ENCODE measurements at places on chromosomes 13 and 19.
A peak's percentile ranks its signal among the peaks of the same experiment; 100 is the strongest.

DNA sequence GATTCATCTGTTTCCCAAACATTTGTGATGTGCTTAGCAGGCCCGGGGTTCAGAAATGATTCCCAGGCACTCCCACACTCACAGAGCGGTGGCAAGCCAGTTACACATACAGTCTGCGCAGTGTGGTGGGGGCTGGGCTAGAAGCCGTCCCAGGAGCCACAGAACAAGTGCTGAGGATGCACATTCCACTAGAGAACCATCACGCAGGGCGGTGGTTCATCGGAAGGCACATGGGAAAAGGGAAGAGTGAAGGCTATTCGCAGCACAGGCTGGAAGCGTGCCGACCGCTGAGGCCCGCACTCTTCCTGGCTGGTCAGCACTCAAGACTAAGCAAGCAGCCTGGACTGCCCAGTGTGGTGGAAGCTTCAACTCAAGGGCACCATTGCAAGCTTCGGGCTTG, 126.3 kb upstream of the SLC7A1 start:
- DNase-seq, result no peak

DNA sequence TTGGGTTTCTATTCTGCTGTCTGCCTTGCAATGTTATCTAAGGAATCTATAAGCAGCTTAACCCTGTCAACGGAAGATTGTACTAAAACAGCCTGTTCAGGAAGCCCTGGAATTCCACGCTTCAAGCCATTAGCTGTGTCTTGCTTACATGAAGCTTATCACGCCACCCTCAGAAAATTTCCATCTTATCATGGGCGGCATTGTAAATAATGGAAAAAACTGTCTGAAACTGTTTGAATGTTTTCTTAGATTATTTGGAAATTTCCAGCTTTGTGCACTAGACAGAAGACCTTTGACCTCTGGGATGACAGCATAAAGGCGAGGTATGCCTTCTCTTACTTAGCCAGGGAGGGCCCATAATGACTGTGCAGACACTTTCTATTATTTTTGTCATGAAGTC, 319.7 kb downstream of the KCNRG start:
- DNase-seq, result no peak

DNA sequence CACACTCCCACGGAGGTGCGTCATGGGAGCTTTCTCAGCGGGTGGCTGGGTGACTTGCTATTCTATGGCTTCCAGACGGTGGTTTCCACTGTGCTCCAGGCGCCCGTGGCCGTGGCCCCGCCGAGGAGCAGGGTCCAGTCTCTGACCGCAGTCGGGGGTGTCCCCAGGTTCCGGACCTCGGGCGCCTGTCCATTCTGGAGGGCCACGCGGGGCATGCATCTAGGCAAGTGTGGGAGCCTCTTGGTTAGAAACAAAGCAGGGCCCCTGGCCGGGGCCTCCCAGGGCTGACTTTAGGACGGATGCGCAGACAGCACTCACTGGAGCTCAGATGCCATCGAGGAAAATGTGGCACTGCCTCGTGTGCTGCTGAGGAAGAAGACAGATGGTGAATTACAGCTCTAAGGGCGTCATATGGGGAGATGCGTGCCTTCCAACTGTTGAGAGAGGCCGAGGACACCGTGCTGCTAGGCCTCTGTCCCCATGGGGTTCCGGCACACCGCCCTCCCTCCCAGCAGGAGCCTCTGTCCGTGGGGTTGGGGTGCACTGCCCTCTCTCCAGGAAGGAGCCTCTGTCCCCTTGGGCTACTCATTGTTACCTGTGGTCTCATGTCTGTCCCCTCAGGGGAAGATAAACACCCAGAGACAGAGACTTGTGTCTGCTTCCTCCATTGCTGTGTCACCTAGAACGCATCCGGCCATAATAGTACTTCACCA, 38.1 kb downstream of the TMEM255B start:
- DNase-seq, result no peak

- DNase-seq, result no peak
Measured at GRCh38 chr19:2841855-2842574, 740 bp downstream of the ZNF555 start.

DNA sequence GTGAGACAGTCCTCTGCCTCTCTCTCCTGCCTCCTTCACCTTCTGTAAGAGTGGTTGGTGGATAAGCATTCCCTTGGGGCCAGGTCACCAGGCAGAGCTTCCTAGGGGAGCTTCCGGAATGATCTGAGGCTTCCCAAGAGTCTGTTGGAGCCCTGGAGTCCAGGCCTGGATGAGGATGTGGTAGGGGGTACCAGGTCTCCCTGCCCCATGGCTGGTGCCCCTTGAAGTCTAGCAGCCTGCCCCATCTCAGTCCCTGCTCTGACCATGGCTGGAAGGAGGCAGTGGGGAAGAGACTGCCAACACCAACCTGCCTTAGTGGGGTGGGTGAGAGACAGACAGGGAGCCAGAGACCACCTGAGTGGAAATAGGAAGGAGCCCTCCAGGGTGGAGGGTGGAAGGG, 1316.9 kb downstream of the UQCRFS1 start:
- DNase-seq, result no peak

DNA sequence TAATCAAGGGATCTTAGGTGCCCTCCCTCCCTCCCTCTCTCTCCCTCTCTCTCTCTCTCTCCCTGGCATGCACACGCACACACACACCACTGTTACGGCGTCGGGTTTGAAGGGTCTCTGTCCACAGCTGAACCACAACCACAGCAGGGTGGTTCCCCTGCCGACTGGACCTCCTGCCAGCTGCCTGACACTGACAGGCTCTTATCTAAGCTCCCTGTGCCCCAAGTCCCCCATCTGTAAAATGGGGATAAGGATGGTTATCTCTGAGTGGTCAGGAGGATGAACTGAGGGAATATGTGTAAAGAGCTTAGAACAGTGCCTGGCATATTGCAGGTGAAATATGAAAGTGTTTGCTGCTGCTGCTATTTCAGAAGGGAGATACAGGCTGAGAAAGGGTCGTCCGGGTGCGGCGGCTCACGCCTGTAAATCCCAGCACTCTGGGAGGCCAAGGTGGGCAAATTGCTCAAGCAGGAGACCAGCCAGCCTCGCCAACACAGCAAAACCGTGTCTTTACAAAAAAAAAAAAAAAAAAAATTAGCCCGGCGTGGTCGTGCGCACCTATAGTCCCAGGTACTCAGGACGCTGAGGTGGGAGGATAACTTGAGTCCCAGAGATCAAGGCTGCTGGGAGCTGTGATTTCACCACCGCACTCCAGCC, 852 bp upstream of the SHISA7 start:
- no peak for DNase-seq

DNA sequence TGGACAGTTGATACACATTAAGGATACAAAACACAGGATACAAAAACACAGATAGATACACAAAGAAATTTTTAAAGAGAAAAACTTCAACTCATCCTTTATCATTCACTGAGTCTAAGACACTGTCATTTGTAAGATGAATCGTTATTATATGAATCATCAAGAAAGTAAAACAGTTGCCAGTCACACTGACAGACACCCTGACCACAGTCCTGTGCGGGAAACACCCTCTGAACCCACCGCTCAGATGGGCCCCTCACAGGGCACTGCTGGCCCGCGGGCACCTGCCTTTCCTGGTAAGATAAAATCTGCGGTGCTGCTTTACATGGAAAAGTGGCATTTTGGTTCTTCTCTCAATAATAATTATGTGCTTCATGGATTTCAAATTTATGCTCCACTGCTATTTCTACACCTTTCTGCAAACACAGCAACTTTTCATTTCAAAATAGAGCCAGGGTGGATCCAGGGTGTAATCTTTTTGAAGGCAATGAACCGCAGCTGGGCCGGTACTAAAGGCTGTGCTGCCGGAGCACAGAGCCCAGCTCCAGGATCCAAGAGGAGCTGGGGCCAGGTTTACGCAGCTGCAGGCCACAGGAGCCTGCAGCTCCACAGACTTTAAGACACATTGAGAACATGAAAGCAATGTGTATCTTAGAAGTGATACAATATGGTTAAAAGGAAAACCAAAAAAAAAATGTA, 76.8 kb downstream of the TUBGCP3 start:
- DNase-seq, result no peak

DNA sequence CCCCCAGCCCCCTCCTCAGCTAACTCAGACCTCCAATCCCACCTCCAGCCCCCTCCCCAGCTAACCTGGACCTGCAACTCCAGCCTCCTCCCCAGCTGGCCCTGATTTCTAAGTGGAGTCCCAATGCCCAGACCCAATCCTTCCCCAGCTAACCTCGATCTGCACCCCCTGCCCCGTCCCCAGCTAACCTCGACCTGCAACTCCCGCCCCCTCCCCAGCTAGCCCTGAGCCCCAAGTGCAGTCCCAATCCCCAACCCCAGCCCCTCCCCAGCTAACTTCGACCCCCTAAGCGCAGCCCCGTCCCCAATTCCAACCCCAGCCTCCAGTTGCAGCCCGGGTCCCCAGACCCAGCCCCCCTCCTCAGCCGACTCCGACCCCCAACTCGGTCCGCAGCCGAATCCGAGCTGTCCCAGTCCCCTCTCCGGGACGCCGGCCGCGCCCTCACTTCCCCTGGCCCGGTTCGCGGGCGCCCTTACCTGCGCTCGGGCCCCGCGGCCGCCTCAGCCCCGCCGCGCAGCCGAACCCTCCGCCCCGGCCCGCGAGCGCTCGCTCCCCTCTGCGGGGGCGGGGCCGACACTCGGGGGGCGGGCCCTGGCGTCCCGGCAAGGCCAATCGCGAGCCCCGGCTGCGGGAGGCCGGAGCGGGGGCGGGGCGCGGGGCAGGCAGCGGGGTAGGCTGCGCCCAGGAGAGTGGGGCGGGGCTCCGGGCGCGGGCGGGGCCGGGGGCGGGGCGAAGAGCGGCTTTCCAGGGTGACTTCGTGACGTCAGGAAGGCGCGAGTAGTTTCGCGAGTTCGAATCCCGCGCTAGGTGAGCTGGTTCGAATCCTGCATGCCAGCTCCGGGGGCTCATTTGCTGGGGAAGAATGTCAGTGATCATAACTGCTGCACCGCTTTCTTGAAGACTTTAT, at the start of gene GNG7:
Gene GNG7 (minus strand): TSS at position 525 of the 907 bp plus-strand sequence. CDS start 182,006 bp downstream, outside the sequence.
- DNase-seq, result peak; percentile 63

DNA sequence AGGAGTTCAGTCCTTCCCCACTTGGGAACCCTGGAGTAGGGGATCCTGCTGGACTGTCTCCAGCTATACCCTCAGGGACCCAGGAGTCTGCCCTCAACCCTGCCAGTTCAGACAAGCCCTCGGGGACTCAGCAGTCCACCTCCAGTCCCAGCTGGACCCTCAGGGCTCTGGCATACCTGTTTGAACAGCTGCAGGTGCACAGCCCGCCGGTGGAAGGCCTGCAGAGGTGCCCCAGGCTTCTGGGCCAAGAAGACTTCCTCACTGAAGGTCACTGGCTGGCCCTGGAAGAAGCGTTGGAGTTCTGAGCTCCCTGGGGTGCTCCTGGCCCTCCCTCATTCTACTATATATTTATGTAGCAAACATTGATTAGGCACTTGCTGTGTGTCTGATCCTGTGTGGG, 8.6 kb downstream of the CRB3 start:
- DNase-seq, result no peak
